ENCODE measurements at places on chromosomes 3 and 15.

DNA sequence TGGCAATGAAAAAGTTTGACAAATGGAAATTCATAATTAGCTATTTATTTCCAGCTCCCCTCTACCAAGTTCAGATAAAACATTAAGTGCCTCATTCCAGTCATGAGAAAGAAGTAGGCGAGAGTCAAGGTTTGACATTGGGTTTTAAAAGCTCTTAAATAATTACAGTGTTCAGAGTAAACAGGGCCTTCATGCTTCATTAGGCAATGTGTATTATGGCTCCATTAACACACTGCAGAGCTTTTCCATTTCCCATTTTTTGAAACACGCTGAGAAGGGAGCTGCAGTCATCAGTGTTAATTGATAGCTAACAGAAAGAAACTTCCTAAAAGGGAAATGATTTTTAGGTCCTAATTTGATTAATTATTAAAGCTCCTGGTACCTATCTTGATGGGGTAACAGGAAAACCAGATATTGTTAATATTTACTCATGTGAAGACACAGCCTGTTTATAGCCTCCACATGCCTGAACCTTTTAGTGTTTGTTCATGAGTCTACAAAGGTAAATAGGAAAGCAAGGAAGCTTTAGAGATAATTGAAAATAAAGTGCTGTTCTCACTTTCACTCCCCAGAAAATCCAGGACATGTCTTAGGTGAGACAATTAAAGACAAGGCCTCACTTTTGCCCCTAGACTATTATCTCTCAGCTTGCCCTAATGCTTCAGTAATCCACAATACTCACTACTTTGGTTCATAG lies 28.7 kb downstream of the SST start:
- no peak for DNase-seq

DNA sequence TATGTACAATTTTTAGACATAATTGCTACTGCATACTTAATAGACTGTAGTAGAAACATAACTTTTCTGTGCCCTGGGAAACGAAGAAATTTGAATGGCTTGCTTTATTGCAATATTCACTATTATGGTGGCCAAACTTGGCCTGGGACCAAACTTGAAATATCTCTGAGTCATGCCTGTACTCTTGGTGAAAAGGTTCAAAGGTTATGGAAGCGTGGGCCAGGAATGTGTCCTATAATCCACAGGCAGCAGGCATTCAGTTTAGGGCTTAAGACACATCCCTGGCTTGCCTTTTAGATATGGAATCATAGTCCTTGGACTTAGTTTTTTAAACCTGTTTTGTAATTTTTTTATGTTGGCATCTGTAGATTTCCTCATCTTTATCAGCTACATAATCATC lies 124.3 kb downstream of the LRIG1 start:
- peak; percentile 57 for DNase-seq

DNA sequence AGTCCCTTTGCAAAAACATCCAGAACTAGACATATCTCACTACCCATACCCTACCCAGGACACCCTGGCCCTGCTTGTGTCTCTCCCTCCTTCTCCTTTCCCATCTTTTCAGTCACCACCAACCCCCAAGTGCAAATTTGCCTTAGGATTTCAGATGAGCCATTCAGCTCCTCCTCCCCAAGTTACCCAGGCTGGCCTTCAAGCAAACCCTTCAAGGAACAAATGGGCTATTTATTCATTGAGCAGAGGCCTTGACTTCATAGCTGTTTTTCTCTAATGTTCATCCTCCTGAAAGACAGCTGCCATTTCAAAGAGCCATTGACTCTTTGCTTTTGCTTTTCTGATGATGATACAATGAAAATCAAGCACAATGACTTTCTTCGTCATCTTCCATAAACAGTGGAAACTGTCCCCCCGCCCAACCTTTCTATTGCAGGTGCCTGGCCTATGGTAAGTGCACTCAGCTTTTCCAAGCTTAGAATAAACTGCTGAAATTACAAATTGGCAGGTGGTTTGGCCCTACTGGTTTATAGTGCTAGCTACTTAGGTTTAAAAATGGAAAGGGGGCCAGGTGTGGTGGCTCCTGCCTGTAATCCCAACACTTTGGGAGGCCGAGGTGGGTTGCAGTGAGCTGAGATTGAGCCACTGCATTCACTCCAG lies 26.1 kb upstream of the KLHL6 start:
- DNase-seq: no peak

GRCh38 chr3:49785565-49786356 lies 581 bp downstream of the IP6K1 start:
- peak; percentile 49 for DNase-seq

GRCh38 chr3:89280301-89280700 lies 172.9 kb downstream of the EPHA3 start:
- no peak for DNase-seq

GRCh38 chr3:197365586-197365985 lies 67.2 kb upstream of the DLG1 start:
- DNase-seq: no peak

GRCh38 chr15:48423896-48424475 lies 92.8 kb downstream of the DUT start:
- no peak for DNase-seq

- no peak for DNase-seq
These were observed 164.0 kb downstream of the NR2F2 start for GRCh38 chr15:96494505-96494904.

DNA sequence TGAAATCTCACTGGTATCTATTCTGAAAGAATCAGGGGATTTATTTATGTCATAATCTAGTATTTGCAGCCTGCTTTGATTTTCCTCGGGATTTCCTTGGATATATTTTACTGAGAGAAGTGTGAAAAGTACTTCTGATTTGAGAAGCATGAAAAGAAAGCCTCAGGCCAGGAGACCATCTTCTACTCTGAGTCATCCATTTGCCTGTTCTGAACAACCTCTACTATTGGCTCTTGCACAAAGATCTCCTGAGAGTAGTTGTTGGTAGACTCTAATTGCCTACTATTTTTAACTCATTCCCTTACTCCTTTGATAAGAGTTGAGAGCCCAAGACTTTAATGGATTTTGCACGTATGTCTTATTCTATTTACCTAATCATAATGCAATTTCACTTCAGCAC lies 318.9 kb downstream of the BCHE start:
- no peak for DNase-seq

DNA sequence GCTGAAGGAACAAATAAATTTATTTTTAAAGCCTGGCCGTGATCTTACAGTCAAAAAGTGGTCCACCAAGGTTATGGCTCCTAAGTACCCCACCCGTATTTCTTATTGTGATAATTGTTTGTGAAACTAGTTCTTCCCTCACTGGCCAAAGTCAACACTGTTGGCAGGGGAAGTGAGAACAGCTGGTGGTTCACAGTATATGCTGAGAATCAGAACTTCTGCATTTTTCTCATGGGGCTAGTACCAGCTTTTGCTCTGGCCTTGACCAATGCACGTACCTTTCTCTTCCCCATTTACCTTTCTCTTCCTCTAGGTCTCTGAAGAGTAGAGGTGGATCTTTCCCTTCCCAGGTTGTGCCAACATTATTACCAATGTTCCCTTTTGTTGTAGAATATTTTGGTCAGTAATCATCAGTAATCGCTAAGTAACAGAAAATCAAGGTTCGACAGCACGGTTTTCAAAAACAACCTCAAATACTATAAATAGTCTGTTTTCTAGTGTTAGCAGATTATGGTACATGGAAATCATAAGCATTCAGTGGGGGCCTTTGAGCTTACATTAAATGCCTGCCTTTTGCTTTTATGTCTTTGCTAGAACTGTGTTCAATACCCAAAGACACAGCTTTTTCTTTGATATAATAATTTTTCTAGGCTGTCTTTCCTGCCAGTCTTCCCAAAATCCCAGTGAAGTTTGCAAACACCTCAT lies 268.0 kb downstream of the LPP start:
- no peak for DNase-seq

- DNase-seq: no peak
These were observed 58.3 kb downstream of the CDC25A start for GRCh38 chr3:48129921-48130320.

GRCh38 chr3:68919000-68919399 lies 13.3 kb downstream of the TAFA4 start:
- peak; percentile 57 for DNase-seq

DNA sequence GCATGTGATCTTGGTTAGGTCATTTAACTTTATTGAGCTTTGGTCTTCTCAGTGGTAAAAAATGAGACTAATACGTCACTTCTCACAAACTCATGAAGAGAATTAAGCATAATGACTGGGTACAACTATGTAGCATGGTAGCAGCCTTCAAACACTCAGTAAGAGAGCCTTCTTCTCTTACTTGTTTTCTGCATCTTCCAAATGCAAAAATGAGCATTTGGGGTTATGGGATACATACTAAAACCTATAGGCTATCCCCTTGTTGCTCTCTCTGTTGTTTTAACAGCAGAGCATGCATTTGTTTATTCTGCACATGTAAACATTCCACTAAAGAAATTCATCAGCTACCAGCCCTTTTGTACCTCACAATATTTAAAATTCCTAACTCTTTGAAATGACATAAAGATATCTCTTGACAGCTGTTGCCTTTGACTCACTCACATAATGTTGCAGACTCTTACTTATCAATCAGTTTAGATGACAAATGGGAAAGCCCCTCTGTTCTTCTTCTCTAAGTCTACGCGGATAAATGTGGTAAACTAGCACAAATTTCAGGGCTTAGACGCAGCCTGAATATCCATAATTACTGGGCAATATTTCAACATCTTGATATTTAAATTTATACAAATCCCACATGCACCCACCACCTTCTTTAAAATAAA lies 327.3 kb upstream of the SATB1 start:
- no peak for DNase-seq

GRCh38 chr3:42177068-42177800 lies 86.1 kb downstream of the TRAK1 start:
- no peak for DNase-seq

DNA sequence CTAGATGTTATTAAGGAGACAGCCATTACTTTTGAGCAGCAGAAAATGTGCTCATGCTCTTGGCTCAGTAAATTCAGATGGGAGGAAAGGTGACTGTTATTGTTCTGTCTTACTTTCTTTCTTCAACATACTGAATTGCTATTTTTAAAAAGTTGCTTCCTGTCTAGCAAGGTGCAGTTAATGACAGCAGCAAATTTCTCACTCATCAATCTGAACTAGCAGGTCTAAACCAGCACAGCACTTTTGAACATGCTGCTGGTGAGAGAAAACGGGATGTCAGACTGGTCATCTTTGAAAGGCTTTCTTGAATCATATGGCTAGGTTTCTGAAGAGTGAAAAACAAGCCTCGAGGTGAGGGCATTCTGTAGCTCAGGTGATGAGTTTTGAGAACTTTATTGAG lies 384.7 kb downstream of the MFSD1 start:
- no peak for DNase-seq

DNA sequence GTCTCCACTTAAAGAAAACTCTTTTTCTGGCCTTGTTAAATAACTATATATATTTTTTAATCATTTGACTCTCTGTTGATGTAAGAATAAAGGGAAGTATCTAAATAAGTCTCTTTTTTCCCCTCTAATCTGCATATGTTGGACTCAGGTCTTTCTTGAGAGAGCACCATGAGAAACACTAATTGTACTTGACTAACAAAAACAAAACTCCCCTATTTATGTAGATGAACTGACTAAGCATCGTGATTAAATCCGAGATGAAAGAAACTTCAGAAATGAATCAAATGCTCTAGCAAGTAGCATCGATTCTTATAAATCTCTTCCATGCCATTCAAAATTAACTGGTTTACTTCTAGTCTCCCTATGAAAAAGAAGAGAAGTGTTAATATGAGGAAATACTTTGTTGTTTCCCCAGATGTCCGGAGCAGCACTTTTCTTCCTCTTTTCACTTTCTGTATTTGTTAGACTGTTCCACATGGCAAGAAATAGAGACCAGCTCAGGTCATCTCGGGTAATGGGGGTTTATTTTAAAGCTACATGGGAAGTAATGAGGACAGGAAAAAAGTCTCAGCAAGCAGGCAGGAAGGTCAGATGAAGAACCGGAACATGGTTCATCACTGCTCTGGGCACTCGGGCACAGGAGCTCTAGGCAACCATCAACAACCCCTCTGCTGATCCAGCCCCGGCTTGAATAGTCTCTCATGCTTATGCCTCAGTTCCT lies 288.3 kb downstream of the CNTN6 start:
- DNase-seq: no peak

DNA sequence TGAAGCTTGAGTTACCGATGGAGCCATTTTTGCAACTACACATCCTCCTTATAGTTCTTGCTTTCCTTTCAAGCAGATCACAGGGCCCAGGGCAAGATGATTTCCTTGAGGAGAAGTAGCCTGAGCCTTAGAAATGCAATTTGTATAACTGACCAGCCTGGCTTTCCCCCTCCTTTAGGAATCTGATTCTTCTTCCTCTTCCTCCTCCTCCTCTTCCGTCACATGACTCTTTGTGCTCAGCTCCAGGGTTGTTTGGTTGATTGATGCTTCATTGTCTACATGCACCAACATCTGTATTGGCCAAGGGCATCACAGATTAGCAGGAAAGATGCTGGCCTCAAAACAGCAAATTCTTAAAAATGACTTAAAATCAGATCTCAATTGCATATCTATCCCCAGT lies 3.3 kb downstream of the SNAPC5 start:
- no peak for DNase-seq

DNA sequence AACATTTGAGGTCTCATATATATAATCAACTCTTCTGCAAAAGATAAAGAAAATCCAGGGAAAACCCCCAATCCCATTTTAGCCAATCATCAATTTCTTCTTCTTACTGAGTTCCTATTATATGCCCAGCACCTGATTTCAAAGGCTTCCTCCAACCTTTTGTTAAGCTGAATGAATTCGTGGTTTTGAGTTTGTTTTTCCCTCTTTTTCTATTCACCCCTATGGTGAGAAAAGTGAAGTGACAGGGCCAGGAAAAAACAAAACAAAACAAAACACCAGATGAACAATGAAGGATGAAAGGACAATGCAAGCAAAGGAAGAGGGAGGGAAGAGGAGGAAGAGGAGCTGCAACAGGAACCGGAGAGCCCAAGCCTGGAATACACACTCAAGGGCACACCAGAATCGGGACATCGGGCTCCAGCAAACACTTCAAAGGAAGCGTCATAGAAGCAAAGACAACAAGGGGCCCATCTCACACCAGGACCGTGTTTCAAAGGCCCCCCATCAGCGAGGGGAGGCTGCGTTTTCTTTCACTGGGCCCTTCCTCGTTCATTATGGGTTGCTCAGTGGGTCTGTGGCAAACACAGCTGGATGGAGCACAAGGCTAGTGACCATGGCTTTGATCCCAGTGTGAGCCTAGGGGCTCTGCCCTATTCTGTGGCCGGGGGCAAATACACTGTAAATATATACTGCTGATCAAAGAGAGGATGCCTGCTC lies 50.2 kb downstream of the VGLL4 start:
- no peak for DNase-seq

DNA sequence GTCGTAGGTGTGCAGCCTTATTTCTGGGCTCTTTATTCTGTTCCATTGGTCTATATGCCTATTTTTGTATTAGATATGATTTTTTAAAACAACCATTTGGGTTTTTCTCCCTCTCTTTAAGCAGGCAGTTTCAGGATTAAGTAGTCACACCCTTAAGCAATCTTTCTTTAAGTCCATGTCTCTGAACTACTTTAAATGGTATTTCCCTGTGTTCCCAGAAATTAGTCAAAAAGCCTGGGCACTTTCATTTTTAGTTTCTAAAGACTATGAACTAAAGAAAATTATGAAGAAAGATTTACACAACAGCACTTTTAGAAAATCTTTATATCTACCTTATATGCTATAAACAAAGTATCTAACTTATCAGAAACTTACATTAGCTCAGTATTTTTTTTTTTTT lies 110.3 kb downstream of the FAIM start:
- no peak for DNase-seq
